ENCODE measurements at places on chromosomes 7 and 10.

GRCh38 chr7:41629711-41630111 is 73.2 kb downstream of the INHBA start:
- DNase-seq = no peak

DNA sequence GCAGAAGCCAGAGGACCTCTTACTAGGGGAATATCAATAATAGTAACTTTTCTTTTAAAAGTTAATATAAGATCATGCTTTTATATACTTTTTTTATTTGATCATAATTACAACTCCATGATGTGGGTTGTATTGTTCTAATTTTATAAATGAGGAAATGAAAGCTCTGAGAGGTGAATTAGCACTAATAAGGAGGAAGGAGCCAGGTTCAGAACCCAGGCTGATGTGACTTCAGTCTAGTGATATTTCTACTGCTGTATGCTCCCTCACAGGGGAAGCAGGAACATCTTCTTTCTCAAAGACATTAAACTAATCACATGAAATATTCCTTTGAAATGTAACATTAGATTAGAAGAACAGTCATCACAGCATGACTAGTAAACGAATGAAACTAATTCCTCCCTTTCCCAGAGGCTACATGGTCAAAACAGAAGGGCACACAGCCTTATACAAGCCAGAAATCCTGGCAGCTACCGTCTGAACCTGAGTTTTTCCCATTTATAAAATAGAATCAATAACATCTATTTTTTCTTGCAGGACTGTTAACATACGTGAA is 81.4 kb upstream of the GJD4 start:
- DNase-seq = no peak

GRCh38 chr7:132765861-132766260 is 189.6 kb upstream of the PLXNA4 start:
- DNase-seq = no peak

DNA sequence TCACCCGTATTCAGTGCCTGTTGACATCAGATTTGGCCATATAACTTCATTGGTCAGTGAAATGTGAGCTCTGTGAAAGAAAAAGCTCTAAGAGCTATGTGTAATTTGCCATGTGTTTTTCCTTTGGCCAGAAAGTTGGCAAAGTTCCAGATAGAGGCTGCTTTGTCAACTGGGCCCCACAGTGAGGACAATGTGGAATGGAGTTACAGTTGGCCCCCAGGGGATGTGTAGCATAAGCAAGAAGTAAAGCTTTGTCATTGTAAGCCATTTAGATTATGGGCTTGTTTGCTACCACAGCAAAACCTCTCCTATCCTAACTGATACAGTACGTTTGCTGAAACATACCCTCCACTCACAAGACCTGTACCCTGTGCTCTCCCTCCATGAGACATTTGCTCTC is 119.1 kb upstream of the HABP2 start:
- no peak for DNase-seq

- no peak for DNase-seq
These were observed 237.5 kb upstream of the MKLN1 start for GRCh38 chr7:131090188-131090587.

GRCh38 chr10:77946084-77946483 is 19.5 kb upstream of the DLG5 start:
- no peak for DNase-seq

Measured in glutamatergic neuron (in vitro differentiated cells).